Mammary microvascular endothelial cell (primary cell): ENCODE measurements at places on chromosomes 7 and 10. TPM values are rescaled to one million over a fixed set of nuclear protein-coding genes. Genes with fewer than 3 reads are reported as not detected.

Gene HOXA7
- total RNA-seq, result 11.9 and 13.6 TPM in 2 replicates

Gene PRSS37
- total RNA-seq, result not detected in 2 replicates

Gene HOXA2
- total RNA-seq, result 1.1 and 1.7 TPM in 2 replicates

Gene TBXAS1
- 0.67 and 1.7 TPM in 2 replicates for total RNA-seq

Gene MAGI2
- 0.84 and 1.5 TPM in 2 replicates for total RNA-seq

Gene CFAP58
- total RNA-seq, result 0.39 and 0.67 TPM in 2 replicates

Gene HUS1
- 22.8 and 41.6 TPM in 2 replicates for total RNA-seq

Gene MYOZ1
- not detected in 2 replicates for total RNA-seq

Gene DUS4L
- 9.7 and 11.1 TPM in 2 replicates for total RNA-seq

Gene TMEM225B
- total RNA-seq, result 0.15 TPM in 1 of 2 replicates, not detected in the other

Gene CYP26A1
- total RNA-seq, result 0.60 TPM in 1 of 2 replicates, not detected in the other

Gene SPDYE1
- not detected in 2 replicates for total RNA-seq

Gene RELN
- total RNA-seq, result 25.9 and 27.9 TPM in 2 replicates

Gene STK31
- total RNA-seq, result 0.05 TPM in 1 of 2 replicates, not detected in the other

Gene IGFBP1
- 1.4 and 3.2 TPM in 2 replicates for total RNA-seq

Gene GSTO2
- total RNA-seq, result 0.30 and 0.33 TPM in 2 replicates

Gene A1CF
- not detected in 2 replicates for total RNA-seq

Gene SPACDR
- 0.87 and 3.4 TPM in 2 replicates for total RNA-seq

Gene RNF148
- total RNA-seq, result 0.40 and 0.44 TPM in 2 replicates

Gene CPA4
- 1.1 TPM in 1 of 2 replicates, not detected in the other for total RNA-seq

Gene BTBD16
- not detected in 2 replicates for total RNA-seq

Gene IKZF1
- total RNA-seq, result not detected in 2 replicates

Gene RPA3
- total RNA-seq, result 28.4 and 30.0 TPM in 2 replicates

Gene FAM171A1
- 77.0 and 80.1 TPM in 2 replicates for total RNA-seq

Gene ING3
- total RNA-seq, result 12.7 and 18.0 TPM in 2 replicates

Gene DGKI
- 0.20 and 1.2 TPM in 2 replicates for total RNA-seq

Gene LOXL4
- 9.1 and 9.3 TPM in 2 replicates for total RNA-seq

Gene CRHR2
- total RNA-seq, result not detected in 2 replicates
